RPMI7951 (cell line): ENCODE measurements at places on chromosomes 5 and 9. TPM values are rescaled to one million over a fixed set of nuclear protein-coding genes. Genes with fewer than 3 reads are reported as not detected.

GRCh38 chr5:15787681-15788080 lies 287.7 kb downstream of the FBXL7 start:
- DNase-seq: no peak

DNA sequence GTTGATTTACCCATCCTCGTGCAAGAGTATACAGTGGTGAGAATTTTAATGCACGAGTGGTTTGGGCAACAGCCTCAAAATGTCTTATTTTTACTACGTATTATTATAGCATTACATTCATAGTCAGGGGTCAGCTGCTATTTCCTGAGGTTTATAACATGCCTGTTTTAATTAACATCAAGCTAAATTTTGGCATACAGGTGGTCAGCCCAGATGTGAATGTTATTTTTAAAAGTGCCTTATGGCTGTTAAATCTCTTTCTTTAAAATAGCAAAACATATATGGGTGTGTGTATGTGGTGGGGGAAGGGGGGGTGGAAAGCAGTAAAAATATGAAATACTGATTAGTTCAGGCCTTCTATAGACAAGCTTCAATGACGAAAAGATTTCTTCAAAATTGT lies 424.5 kb upstream of the CLINT1 start:
- DNase-seq: no peak

- DNase-seq: no peak
Measured at GRCh38 chr9:137907776-137908175, 30.2 kb downstream of the CACNA1B start.

- no peak for DNase-seq
Measured at GRCh38 chr5:181105391-181106025, 25.5 kb downstream of the OR2V1 start.

DNA sequence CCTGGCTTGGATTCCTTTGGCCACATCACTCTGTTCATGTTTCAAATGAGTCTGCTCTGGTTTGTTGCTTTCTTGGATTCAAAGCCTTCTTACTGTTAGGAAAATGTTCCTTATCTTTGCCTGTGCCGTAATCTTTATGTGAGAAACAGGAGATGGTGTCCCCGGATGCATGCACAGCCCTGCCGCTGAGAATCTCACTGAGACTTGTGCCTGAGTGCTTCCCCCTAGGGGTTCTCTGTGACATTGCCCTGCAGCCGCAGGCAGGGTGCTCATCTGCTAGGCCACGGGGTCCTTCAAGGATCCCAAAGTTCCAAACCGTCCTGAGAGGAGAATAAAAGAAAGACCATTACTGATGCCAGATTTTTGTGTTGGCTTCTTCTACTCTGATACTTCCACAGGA lies 81.4 kb upstream of the ANKRD55 start:
- peak; percentile 28 for DNase-seq

- no peak for DNase-seq
Measured at GRCh38 chr5:27797220-27797619, 758.8 kb upstream of the CDH9 start.

The NMUR2 gene
- total RNA-seq: not detected in 2 replicates

- DNase-seq: peak; percentile 46
Measured at GRCh38 chr9:130994135-130995085, 14.6 kb upstream of the LAMC3 start.

DNA sequence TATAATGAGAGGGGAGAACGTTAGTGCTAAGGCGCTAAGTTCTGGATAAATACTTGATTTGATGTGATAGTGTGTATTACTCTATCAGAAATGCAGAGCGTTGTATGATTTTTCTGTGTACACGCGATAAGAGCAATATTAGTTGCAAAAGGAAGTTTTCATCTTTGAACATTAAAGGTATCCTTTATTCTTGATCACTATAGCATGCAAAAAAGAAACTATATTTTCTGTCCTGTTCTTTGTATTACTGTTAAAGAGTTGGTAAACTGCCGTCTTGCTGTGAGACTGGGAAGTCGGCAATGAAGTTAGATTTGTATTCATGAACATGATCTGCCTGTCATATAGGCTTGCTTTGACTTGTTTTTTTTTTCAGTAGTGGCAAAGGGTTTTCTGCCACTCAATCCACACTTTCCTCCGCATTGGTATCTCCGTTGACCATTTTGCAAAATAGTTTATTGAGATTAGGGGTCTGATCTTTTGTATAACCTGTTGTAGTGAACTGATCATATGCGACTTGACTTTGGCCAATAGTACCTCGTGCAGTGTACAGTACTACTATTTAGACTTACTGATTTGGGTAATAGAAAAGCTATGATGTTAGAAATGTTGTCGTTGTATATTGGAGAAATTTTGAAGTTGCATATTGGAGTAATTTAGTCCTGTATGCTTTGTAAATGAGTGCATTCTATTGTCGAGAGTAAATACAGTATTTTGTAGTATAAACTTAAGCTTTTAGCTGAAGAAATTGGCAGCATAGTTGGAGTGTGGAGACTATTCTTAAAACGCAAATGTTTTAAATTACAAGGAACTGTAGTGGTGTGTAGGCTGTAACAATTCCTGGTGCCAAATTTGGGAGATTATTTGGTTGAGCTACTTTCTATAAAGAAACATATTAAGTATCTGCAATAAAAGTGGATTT lies 1.7 kb downstream of the DENND4C start:
- DNase-seq: no peak

The LECT2 gene
- total RNA-seq: not detected in 2 replicates

DNA sequence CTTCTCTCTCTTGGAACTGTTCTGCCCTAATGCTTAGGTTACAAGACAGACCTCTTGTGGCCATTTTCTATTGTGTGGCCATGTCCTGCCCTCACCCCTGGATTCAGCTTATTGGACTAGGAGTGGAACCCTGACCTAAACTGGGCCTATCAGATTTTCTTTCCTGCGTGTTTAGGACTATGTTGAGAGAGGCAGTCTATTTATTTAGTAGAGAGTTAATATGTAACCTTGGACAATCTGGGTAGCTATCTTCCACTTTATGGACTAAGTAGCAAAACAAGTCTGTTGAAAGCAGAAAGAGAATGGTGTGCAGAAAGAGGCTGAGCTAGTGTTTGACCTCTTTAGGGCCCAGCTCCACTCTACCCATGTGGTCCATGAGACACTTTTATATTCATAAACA lies 82.6 kb upstream of the SMIM32 start:
- no peak for DNase-seq

- DNase-seq: no peak
Measured at GRCh38 chr5:154732212-154732611, 23.0 kb upstream of the LARP1 start.

- no peak for DNase-seq
Measured at GRCh38 chr5:180102636-180103035, 31.1 kb upstream of the RNF130 start.

DNA sequence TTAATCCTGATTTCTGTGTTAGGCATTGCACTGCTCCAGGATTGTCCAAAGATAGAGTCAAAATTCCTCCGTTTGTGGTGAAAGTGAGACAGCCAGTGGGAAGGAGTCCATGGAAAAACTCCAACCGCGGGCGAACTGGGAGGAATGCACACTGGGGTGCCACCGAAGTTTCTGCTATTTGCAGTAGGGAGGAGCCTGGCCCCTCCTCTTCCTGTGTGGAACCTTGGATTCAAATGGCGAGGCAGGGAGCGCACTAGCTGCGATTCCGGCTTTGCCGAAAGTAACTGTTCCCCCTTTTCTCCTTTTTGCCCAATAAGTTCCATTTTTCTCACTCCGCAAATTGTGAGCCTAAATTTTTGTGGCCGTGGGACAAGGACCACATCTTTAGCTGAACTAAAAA lies 9.3 kb downstream of the BAAT start:
- peak; percentile 75 for DNase-seq

DNA sequence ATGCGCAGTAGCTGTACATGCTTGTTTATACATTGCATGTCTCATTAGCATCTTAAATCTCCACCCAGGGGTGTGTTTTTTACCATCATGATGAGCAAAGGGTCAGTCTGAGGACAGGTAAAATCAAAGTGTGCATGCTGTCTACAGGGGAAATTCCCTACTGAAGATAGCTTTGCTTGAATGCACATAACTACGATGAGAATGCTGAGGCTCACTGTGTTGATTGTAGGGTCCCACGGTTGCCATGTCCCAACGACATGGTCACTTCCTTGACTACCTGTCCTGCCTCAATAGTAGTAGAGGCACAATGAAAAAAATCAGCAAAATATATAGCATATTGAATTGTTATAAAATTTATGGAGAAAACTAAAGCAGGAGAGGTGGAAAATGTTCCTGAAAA lies 95.6 kb upstream of the TUSC1 start:
- no peak for DNase-seq

The GAS1 gene
- 0.60 and 0.78 TPM in 2 replicates for total RNA-seq

The PTGES gene
- total RNA-seq: 0.59 and 0.96 TPM in 2 replicates

DNA sequence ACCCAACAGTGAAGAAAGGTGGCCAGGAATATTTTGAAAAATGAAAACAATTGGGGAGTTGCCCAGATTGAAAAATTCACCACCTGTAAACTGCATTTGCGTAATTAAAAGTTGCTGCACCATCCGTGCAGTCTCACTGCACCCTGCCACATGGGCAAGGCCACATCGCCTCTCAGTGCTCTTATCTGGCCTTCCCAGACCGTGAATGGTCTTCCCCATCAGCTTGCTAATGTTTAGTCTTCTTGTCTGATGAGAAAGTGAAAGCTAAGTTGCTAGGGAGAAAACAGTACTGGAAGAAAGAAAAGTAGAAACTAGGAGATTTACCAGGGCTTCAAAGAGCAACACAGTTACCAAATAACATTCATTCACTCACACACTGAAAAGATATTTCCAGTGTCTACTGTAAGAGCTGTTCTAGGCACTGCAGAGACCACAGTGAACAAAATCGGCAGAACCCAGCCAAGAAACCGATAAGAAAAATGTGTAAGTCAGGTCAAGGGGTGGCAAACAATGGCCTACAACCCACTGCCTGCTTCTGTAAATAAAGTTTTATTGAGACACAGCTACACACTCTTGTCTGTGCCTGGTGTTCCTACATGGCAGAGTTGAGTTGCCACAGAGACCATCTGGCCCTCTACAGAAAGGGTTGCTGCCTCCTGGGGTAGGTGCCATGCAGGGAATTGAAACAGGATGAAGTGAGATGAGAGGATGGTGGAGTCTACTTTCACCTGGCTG lies 51.2 kb upstream of the CTSL start:
- DNase-seq: no peak

The GGTA1 gene
- total RNA-seq: not detected in 2 replicates
